ENCODE measurements at places on chromosomes 7 and 10.

GRCh38 chr10:105974803-105975456, 1189.6 kb downstream of the SORCS1 start:
- DNase-seq, result no peak
- no peak overlapping the region for H3K27ac ChIP-seq
- no peaks in the 10 kb centered on the region for H3K36me3 ChIP-seq
- no peaks in the 10 kb centered on the region for H3K27me3 ChIP-seq
- H3K4me3 ChIP-seq, result no peak overlapping the region

- no peaks in the 10 kb centered on the region for H3K27me3 ChIP-seq
- no peak for DNase-seq
- no peak overlapping the region for H3K27ac ChIP-seq
- no peak overlapping the region for H3K4me3 ChIP-seq
Observed at GRCh38 chr7:150939052-150939451, 39.1 kb downstream of the KCNH2 start.

GRCh38 chr10:6167456-6167855, 35.3 kb upstream of the PFKFB3 start:
- DNase-seq, result no peak
- H3K27ac ChIP-seq, result no peak overlapping the region
- peaks cover 81% of the 10 kb centered on the region for H3K4me1 ChIP-seq
- no peaks in the 10 kb centered on the region for H3K27me3 ChIP-seq
- no peak overlapping the region for H3K4me3 ChIP-seq

- H3K4me1 ChIP-seq, result no peaks in the 10 kb centered on the region
- H3K4me3 ChIP-seq, result no peak overlapping the region
- DNase-seq, result no peak
- no peaks in the 10 kb centered on the region for H3K36me3 ChIP-seq
Observed at GRCh38 chr10:19546224-19546623, 270.0 kb upstream of the PLXDC2 start.

GRCh38 chr10:98309366-98310355, 41.7 kb upstream of the LOXL4 start:
- no peak overlapping the region for H3K27ac ChIP-seq
- no peak overlapping the region for H3K4me3 ChIP-seq
- no peaks in the 10 kb centered on the region for H3K27me3 ChIP-seq
- H3K4me1 ChIP-seq, result no peaks in the 10 kb centered on the region
- no peak for DNase-seq

DNA sequence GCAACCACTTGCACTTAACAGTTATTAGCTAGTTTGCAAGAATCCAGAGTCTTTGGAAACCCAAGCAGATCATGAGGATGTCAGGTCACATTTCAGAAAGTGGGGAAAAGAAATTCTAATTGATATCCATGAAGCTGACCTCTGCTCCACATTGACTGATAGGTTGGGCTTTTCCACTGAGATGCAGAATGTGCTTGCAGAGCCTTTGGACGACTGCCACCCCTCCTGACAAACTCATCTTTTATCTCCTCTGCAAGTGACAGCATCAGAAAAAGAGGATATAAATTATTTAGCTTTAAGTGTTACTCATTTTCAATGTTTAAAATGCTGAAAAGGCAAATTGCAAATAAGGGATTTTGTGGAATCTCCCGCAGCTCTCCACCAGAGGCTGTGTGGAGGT, 75.3 kb downstream of the C10orf90 start:
- no peaks in the 10 kb centered on the region for H3K4me1 ChIP-seq
- no peaks in the 10 kb centered on the region for H3K27me3 ChIP-seq
- no peak overlapping the region for H3K27ac ChIP-seq
- no peak for DNase-seq
- H3K4me3 ChIP-seq, result no peak overlapping the region
- H3K36me3 ChIP-seq, result no peaks in the 10 kb centered on the region

GRCh38 chr10:128525936-128526335, 399.7 kb upstream of the MKI67 start:
- H3K4me1 ChIP-seq, result no peaks in the 10 kb centered on the region
- no peak overlapping the region for H3K27ac ChIP-seq
- H3K27me3 ChIP-seq, result no peaks in the 10 kb centered on the region
- DNase-seq, result no peak
- H3K36me3 ChIP-seq, result no peaks in the 10 kb centered on the region
- H3K4me3 ChIP-seq, result no peak overlapping the region

- no peak overlapping the region for H3K27ac ChIP-seq
- no peak overlapping the region for H3K4me3 ChIP-seq
- no peaks in the 10 kb centered on the region for H3K27me3 ChIP-seq
- no peak for DNase-seq
- H3K36me3 ChIP-seq, result no peaks in the 10 kb centered on the region
Observed at GRCh38 chr7:156238366-156239133, 402.0 kb upstream of the RNF32 start.

GRCh38 chr10:59333701-59334100, 28.6 kb downstream of the FAM13C start:
- DNase-seq, result no peak
- H3K36me3 ChIP-seq, result no peaks in the 10 kb centered on the region
- H3K27ac ChIP-seq, result no peak overlapping the region
- H3K27me3 ChIP-seq, result no peaks in the 10 kb centered on the region

DNA sequence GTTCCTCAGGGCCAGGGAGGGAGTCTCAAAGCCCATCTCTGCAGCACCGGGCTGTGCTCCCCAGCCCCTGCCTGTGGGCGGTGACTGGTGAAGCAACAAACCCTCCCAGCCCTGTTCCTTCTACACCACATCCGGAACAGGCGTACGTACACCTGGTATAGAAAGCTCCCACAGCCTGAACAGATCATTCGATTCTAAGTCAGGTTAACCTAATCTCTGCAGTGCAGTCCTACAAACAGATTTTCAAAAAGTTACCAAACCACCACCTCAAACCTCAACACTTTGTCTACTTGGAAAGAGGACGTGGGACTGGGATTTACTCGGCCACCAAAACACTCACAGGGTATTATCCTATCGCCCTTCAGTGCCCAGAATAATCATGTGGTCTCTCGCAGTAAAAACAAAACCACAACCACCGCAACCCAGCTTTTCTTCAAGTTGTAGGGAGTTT, 238.4 kb downstream of the DIP2C start:
- H3K36me3 ChIP-seq, result no peaks in the 10 kb centered on the region
- H3K4me3 ChIP-seq, result peak overlapping the region; percentile 37
- H3K27ac ChIP-seq, result peak overlapping the region; percentile 14
- peaks cover 65% of the 10 kb centered on the region for H3K4me1 ChIP-seq
- DNase-seq, result peak; percentile 81

GRCh38 chr10:96860631-96861277, 28.7 kb downstream of the LCOR start:
- no peak overlapping the region for H3K4me3 ChIP-seq
- H3K27me3 ChIP-seq, result no peaks in the 10 kb centered on the region
- DNase-seq, result no peak
- H3K36me3 ChIP-seq, result peaks cover 4% of the 10 kb centered on the region
- H3K4me1 ChIP-seq, result peaks cover 20% of the 10 kb centered on the region
- H3K27ac ChIP-seq, result no peak overlapping the region

- H3K27me3 ChIP-seq, result no peaks in the 10 kb centered on the region
- no peak for DNase-seq
- H3K4me1 ChIP-seq, result no peaks in the 10 kb centered on the region
- H3K27ac ChIP-seq, result no peak overlapping the region
Observed at GRCh38 chr7:111763221-111763801, 201.0 kb upstream of the IMMP2L start.

DNA sequence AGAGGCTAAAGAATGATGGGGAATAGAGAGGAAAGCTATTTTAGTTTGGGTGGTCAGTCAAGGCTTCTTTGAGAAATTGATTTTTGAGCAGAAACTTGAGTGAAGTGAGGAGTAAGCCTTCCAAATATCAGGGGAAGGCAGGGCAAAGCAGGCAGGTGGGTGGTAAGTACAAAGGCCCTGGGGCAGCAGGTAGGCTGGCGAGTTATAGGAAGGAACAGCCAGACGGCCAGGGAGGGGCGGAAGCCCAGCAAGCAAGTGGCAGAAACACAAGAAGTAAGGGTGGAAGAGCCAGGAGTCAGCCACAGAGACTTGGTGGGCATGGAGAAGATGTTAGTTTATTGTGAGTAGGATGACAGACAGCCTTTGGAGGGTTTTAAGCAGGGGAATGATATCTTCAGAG, 34.9 kb downstream of the VWA2 start:
- no peak overlapping the region for H3K4me3 ChIP-seq
- H3K27me3 ChIP-seq, result no peaks in the 10 kb centered on the region
- DNase-seq, result no peak
- H3K4me1 ChIP-seq, result no peaks in the 10 kb centered on the region
- no peak overlapping the region for H3K27ac ChIP-seq

DNA sequence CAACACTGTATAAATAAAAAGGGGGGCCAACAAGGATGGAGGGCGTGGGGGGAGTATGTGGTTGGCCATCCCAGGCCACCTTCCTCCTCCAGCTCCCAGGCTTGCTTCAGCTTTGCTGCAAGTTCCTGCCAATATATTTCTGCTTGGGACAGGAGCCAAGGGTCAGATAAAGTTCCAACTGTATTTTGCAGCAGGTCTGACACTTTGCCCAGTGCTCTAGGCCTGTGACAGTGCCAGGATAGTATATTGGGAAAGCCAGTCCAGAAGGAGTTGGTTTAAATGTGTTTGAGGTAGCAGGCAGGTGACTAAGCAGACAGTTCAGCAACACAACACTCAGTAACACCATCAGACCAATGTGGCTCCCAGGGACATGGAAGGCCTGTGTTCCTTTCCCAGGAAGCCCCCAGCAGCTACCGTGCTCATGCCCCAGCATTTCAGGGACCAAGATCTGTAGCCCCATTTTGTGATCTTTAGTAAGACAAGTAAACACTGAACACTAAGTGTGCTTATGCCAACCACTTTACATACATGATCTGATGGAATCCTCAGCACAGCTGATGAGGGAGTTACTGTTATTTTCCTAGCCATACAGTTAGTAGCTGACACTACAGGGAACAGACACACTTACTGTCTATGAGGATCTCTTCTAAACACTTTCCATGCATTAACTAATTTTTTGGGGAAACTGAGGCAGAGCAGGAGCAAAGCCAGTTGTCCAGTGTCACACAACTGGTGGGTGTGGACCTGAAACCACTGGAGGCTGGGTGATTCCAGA, 38.9 kb downstream of the DNAJB12 start:
- no peak overlapping the region for H3K27ac ChIP-seq
- H3K4me3 ChIP-seq, result no peak overlapping the region
- peaks cover 69% of the 10 kb centered on the region for H3K4me1 ChIP-seq
- H3K36me3 ChIP-seq, result no peaks in the 10 kb centered on the region
- DNase-seq, result no peak

All from CD4-positive, alpha-beta memory T cell (primary cell).